ENCODE measurements at places on chromosomes 5 and 9.

DNA sequence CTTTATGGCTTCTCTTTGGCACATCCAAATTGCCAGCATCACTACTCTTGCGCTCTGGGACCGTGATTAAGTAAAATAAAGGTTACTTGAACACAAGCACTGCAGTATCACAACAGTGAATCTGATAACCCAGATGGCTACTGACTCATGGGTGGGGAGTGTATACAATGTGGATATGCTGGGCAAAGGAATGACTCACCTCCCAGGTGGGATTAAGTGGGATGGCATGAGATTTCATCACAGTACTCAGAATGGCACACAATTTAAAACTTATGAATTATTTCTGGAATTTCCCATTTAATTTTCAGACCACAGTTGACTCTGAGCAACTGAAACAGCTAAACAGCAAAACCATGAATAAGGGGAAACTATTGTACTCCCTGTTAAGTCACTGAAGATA lies 4.3 kb downstream of the GFM2 start:
- DNase-seq: no peak

- DNase-seq: no peak
Observed at GRCh38 chr5:55483885-55484284, 50.9 kb downstream of the PLPP1 start.

DNA sequence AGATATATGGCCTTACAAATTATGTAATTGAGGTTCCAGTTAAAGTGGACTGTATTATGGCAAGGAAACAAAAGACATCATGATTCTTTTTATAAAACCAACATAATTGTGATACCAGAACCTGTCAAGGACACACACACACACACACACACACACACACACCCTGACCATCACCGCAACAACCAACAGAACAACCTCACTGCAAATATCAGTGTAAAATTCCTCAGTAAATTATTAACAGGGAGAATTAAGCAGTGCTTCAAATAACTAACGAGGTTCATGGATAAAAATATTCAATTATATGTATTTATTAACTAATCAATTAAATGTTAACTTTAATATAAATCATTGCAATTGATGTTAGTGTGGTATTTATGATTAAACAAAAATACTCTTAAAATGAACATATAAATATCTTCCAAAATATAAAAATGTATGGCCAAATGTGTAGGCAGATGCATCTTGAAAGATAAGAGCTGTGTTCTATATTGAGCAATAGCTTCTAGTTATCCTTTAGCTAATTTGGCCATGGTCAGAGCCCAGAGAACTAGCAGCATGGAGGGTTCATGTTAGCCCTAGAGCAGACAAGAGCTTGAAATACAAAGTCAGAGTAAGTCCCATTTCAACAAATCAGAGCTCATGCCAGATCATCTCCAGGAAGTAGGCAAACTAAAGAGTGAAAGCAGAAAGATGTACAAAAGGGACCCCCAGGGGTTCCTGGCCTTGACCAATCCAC lies 280.5 kb upstream of the ADAMTS16 start:
- DNase-seq: no peak

- DNase-seq: no peak
Observed at GRCh38 chr5:102910240-102911226, 155.4 kb downstream of the PAM start.

DNA sequence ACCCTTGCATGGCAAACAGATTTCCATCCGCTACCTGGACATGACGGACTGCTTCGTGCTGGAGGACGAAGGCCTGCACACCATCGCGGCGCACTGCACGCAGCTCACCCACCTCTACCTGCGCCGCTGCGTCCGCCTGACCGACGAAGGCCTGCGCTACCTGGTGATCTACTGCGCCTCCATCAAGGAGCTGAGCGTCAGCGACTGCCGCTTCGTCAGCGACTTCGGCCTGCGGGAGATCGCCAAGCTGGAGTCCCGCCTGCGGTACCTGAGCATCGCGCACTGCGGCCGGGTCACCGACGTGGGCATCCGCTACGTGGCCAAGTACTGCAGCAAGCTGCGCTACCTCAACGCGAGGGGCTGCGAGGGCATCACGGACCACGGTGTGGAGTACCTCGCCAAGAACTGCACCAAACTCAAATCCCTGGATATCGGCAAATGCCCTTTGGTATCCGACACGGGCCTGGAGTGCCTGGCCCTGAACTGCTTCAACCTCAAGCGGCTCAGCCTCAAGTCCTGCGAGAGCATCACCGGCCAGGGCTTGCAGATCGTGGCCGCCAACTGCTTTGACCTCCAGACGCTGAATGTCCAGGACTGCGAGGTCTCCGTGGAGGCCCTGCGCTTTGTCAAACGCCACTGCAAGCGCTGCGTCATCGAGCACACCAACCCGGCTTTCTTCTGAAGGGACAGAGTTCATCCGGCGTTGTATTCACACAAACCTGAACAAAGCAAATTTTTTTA lies 242.9 kb downstream of the MARCHF11 start:
- no peak for DNase-seq

- DNase-seq: no peak
Observed at GRCh38 chr9:94888775-94889174, 162.3 kb downstream of the AOPEP start.

DNA sequence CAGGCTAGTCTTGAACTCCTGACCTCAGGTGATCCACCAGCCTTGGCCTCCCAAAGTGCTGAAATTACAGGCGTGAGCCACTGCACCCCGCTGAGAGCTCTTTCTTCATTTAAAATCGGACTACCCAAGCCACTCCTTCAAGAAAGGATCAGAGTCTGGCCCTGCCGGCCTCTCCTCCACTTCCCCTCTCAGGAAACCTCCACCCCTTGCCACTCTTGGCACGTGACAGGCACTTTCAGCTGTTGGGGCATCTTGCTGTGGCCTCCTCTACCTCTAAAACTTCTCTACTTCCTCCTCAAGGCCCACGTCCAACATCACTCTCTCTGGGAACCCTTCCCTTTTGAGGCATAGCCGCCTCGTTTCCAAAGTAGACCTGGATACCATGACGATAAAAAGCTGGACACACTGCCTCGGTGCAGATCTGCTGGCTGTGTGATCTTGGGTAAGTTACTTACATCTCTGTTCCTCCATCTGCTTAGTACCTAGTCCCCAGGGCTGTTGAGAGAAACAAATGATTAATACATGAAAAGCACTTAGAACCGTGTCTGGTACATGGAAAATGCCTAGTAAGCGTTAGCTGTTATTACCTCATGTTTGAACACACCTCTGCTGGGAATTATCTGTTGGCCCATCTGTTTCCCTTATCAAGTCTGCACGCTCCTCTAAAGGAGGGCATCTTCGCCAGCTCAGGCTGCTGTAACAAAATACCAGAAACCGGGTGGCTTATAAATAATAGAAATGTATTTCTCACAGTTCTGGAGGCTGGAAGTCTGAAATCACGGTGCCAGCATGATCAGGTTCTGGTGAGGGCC lies 55.3 kb downstream of the SMIM23 start:
- no peak for DNase-seq

DNA sequence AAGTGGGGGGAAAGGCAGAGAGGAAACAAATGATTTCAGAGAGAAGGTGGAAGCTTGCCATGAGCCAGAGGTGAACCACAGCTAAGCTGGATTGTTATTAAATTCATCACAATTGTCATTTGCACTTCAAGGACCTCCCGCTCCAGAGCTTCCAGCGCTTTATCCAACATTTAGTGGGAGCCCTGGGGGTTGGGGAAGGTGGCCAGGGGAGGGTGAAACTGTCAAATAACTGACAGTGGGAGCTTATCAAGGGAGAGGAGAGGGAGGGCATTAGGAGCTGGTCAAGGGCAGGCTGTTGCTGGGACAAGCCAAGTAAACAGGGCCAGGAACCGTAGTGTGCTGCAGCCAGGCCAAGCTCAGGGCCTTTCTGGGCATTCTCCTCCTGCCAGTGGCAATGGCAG lies 71.5 kb downstream of the SIL1 start:
- no peak for DNase-seq

- no peak for DNase-seq
Observed at GRCh38 chr5:149405550-149406202, 26.6 kb upstream of the IL17B start.

DNA sequence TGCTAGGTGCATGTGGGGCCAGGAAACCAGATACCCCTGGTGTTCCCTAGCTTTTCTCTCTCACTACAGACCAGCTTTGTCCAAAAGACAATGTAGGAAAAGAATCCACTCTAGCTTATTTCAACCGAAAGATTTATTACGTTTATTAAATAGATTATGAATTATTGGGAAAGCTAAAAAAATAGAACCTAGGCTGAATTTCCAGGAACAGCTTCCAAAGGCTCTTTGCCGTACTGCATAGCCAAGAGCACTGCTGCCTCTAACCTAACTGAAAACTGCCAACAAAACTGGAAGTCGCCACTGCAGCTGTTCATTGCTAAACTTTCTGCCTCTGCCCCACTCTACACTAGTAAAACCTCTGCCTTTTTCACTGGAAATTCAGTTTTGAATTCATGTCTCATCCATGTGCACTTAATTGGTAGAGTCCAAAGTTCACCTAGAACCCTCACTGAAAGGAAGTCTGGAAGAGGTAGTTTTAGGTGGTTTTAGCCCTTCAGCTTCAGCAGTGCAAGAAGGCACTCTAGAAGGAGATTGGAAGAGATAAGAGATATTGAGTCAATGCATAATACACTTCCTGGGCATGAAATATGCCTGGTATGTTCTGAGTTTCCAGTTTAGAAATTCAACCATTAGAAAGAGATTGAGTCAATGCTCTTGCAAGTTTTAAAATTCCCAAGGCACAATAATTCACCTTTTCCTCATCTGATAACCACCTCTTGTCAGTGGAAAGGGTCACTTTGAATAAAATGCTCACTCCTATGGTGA lies 927.9 kb downstream of the MAT2B start:
- no peak for DNase-seq

- DNase-seq: no peak
Observed at GRCh38 chr9:87562530-87563170, 65.0 kb downstream of the DAPK1 start.

GRCh38 chr9:108579757-108580439 lies 275.9 kb downstream of the ACTL7B start:
- DNase-seq: no peak

DNA sequence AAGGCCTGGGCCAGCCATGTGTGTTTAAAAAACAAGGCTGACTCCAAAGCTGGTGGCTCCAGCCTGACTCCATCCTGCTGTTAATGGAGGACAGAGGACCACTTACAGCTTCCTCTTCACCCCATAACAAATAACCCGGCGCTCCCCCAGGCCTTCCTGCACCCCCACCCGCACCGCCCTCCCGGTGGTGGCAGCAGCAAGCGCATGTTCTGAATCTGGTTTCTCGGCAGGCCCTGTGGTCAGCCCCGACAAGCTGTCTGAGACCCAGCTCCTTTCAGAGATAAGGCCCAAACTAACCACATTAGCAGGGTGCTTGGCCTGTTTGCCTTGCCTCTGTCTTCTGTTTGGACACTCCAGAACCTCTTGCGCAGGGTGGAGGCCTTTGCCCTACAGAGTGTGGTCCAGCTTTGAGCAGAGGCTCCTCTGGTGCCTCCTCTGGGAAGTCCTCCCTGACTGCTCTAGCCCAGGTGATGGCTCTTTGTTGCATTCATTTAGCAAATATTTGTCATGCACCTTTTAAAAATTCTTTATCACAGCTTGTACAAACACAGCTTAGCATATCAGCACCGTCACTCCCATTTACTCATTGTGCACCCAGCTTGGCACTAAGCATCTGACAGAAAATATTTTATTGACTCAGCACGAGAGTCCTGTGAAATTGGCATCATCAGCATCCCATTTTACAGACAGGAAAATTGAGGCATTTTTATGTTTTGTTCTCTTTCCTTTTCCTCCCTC lies 78.4 kb downstream of the NDFIP1 start:
- peak; percentile 35 for DNase-seq

- DNase-seq: peak; percentile 93
Observed at GRCh38 chr5:55307383-55308253, at the start of the genes DHX29 and MTREX. DHX29 (minus strand) TSS chr5:55307694; CDS start chr5:55307573, 121 bp downstream. MTREX (plus strand) TSS chr5:55307989; CDS start chr5:55308014, 25 bp downstream.

- no peak for DNase-seq
Observed at GRCh38 chr5:176653401-176654385, 6.4 kb downstream of the TSPAN17 start.

- DNase-seq: no peak
Observed at GRCh38 chr5:125006011-125006685, 259.7 kb upstream of the ZNF608 start.

DNA sequence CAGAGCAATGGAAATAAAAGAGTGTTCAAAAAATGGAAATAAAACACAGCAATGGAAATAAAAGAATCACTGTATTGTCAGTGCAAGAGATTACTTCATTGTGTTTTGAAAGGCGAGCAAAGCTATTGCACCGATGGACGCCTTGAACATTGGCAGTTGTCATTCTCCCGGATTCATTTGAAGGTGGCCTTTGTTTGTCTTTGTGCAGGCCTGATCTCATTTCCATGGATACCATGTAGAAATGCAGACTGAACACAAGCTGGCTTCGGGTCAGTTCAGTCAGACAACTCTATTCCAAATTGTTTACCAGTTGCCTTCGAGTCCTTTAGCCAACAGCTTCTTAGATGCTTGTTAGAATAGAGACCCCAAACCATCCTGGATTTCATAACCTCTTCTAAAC lies 8.3 kb downstream of the ITGA2 start:
- DNase-seq: no peak

DNA sequence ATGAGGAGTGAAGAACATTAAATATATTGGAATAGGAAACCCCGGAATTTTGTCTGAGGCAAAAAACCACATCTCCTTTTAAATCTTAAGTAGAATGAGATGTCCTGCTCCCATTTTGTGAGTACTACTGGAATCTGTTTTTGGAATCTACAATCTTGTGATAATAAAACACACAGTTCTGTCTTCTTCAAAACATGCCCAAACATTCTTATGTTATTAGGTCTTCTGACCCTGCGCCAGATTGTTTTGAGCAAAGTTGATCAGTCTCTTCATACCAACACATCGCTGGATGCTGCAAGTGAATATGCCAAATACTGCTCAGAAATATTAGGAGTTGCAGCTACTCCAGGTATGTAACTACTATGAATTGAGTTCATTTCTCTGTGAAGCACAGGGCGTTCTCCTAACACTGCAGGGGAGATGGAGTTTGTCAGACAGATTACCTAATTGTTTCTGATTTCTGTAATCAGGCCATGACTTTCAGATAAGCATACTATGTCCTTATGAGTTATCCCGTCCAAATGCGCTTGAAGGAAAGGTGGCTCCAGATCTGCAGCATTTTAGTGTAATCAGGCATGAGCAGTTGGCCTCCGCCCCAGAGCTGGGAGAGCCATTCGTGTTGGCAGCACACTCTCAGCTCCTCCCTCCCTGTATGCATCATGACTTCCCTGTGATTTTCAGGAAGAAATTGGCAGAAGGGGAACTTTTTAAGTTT lies 88.0 kb downstream of the NLN start:
- DNase-seq: no peak

- no peak for DNase-seq
Observed at GRCh38 chr5:175582697-175583096, 75.2 kb upstream of the HRH2 start.

- no peak for DNase-seq
Observed at GRCh38 chr5:54443270-54443669, 12.2 kb upstream of the HSPB3 start.

- no peak for DNase-seq
Observed at GRCh38 chr5:176642675-176643490, 4.4 kb upstream of the TSPAN17 start.

Data from activated CD8-positive, alpha-beta T cell treated with anti-CD3 and anti-CD28 coated beads, Interleukin-2, amount 10 ng/mL, durations not matched to agents 7 days and 5 days (primary cell).